ENCODE measurements at places on chromosomes 7 and 10.

- peak; percentile 85 for DNase-seq
Observed at GRCh38 chr10:71212318-71213126, at the start of gene UNC5B. TSS of gene UNC5B (plus strand) at chr10:71212570. CDS start at chr10:71212986, 416 bp downstream.

GRCh38 chr7:42110333-42110732, 126.7 kb downstream of the GLI3 start:
- no peak for DNase-seq

DNA sequence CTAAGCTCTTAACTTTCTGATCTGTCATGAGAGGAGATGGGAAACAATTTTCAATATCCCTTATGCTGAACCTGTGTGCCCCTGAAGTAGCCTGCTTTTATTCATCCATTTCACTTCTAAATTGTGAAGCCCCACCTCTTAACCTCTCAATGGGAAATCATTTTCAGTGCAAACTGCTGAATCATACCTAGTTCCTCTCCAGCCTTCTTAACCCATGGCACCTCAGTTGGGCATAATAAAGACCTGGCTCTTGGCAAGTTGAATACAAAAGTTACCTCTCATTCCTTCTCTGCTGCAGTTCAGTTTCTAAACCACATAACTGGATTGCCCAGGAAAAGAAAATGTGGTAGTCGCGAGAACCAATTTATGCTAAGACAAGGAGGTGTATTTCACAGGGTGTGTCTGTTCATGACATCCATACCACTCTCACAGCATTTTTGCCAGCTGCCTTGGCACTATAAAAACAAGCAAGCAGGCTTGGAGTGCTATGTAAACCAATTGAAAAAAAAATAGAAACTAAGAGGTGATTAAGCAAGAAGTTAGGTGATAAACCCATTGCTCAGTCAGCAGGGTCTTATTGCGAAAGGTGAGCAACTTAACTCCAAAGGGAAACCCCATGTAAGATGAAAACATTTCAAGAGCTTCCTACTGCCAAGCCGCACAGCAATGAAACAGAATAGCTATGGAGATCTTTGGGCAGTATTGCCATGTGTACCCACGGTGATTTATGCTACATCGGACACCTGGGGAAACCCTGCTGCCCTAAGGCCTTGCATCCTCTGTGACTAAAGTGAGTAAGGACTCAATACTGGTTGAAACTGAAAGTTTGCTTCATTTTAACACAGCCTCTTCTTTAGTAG, 57.0 kb upstream of the DKK1 start:
- peak; percentile 62 for DNase-seq

GRCh38 chr10:47458466-47459154, 25.3 kb downstream of the ANXA8 start:
- DNase-seq, result no peak

- DNase-seq, result no peak
Observed at GRCh38 chr10:99906470-99906869, 103.3 kb downstream of the DNMBP start.

- peak; percentile 89 for DNase-seq
Observed at GRCh38 chr10:124388823-124389612, 29.7 kb downstream of the OAT start.

- peak; percentile 87 for DNase-seq
Observed at GRCh38 chr7:5296611-5297226, 14.0 kb downstream of the SLC29A4 start.

GRCh38 chr10:58972576-58973234, 203.7 kb upstream of the PHYHIPL start:
- DNase-seq, result no peak

- peak; percentile 5 for DNase-seq
Observed at GRCh38 chr10:103395754-103396066, 565 bp downstream of the ATP5MK start.

GRCh38 chr7:26789481-26790184, 74.8 kb downstream of the SKAP2 start:
- DNase-seq, result no peak

GRCh38 chr7:140310337-140311002, 87.9 kb downstream of the SLC37A3 start:
- DNase-seq, result no peak

DNA sequence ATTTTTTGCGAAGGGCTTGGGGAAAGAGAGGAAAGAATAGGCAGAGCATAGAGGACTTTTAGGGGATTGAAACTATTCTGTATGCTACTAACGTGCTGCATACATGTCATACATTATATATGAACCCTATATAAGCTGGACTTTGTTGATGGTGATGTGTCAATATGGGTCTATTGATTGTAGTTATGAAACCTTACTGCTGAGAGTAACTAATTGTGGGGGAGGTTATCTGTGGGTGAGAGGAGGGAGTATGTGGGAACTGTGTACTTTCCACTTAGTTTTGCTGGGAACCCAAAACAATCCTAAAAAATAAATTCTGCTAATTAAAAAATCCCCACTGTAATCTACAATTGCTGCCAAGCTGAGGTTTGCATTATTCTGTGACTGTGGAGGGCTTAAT, 15.3 kb upstream of the CYP2C19 start:
- DNase-seq, result no peak

DNA sequence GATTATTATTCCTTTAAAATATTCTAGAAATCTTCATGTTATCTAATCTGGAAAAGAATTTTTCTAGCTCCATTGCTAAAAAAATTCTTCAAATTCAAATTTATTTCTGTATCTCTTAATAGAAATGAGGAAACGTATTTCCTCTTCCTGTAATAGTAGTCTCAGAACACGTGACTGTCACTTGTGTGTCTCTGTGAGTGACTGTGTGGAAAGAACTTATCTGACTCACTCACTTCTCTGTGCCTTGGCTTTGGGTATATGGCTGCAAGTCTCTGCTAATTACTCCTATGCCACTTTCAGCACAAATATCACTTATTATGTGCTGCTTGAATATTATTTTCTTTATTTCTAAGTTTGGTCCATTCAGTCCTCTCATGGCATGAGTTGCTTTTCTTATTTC, 132.7 kb downstream of the CNTNAP2 start:
- no peak for DNase-seq

- DNase-seq, result no peak
Observed at GRCh38 chr7:133777701-133778100, 349.4 kb upstream of the LRGUK start.

DNA sequence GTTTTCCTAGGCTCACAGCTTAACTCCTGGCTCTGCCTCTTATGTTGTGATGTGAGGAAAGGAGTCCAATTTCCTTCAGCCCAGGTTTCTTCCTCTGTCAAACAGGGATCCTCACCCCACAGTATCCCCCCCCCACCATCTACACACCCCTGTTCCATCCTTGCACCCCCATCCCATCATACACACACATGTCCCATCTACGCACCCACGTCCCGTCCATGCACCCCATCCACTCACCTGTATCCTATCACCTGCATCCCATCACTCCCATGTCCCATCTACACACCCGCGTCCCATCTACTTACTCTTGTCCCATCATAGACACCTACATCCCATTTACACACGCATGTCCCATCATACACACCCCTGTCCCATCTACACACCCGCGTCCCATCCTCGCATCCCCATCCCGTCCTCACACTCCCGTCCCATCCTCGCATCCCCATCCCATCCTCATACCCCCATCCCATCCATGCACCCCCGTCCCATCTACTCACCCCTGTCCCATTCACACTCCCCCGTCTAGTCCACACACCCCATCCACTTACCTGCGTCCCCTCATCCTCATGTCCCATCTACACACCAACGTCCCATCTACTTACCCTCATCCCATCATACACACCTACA, 117.3 kb downstream of the TRRAP start:
- DNase-seq, result no peak

DNA sequence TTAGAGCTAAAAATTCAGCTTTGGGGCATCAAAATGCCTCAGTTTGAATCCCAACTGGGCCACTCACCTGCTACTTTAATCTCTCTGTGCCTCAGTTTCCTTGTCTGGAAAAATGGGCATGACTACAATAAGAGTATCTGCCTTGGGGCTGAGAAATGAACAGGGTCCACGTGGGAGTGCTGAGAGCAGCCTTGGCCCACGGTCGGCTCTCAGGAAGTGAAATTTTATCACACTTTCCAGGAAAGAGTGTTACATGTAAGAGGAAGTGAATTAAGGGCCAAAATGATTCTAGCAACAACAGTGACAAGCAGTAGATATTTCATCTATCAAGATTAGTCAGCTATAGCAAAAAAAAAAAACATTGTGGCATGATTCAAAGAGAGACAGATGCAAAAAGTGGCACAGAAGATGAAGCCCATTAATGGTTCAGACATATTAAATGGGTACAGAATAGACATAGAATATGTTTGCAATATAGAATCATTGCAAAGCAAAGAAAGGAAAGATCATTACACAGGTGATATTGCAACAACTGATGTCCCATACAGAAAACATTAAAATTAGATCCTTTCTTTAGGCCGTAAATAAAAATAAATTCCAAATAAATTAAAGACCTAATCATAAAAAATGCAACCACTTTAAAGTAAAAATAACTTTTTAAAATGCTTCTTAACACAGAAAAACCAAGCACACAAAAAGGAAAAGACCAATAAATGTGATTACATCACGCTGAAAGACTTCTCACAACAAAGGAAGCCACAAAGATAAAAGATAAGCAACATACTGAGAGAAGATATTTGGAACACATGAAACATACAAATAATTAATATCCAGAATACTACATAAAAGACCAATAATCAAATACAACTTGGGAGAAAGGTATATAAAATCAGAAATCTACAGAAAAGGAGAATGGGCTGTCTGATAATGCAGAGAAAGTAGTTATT, 4.3 kb downstream of the TMEM273 start:
- no peak for DNase-seq

DNA sequence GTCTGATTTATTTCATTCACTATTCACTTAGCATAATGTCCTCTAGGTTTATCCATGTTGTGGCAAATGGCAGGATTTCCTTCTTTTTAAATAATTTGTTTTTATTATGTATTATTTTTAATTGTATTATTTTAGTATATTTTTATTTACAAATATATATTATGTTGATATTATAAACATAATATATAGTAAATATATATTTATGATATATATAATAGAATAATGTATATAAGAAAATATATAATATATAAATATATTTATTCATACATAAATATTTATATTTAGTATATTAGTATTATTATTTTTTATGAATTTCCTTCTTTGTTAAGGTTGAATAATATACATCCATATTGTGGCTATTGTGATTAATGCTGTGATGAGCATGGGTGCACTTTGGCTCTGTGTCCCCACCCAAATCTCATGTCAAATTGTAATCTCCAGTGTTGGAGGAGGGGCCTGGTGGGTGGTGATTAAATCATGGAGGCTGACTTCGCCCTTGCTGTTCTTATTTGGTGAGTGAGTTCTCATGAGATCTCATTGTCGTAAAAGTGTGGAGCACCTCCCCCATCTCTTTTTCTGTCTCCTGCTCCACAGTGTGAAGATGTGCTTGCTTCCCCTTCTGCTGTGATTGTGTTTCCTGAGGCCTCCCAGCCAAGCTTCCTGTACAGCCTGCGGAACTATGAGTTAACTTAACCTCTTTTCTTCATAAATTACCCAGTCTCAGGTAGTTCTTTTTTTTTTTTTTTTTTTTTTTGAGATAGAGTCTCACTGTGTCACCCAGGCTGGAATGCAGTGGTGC, 52.3 kb upstream of the CYP2C18 start:
- no peak for DNase-seq

DNA sequence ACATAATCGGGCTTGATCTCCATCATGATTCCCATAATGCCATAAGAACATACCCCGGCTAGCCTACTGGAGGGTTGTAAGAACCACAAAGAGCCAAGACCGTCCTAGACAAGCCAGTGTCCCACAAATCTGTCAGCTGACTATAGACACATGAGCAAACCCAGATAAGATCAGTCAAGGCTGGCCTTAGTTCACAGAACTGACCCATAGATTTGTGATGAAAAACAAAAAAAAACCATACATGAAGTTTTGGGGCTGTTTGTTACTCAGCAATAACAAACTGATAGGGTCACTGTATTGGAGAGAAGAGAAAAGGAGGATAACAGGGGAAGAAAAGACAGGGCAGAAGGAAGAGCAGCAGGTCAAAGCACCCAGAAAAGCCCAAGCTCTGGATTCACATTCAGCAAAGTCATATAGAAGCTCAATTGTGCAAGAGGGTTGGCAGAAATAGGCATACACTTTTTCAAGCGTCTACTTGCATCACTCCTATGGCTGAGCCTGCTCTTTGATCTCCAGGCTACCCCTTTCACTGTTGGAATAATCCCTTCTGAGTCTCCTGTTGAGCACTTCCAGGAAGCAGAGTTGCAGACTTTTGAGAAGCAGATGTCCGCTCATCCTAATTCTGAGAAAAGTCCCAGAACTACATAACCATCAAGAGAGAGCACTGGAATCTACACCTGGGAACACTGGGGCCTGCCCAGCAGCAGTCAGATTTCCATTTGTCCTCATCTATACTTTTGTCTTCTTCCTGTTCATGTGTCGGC, 122.0 kb upstream of the HABP2 start:
- no peak for DNase-seq

GRCh38 chr7:69708857-69709256, 110.6 kb downstream of the AUTS2 start:
- DNase-seq, result peak; percentile 65

DNA sequence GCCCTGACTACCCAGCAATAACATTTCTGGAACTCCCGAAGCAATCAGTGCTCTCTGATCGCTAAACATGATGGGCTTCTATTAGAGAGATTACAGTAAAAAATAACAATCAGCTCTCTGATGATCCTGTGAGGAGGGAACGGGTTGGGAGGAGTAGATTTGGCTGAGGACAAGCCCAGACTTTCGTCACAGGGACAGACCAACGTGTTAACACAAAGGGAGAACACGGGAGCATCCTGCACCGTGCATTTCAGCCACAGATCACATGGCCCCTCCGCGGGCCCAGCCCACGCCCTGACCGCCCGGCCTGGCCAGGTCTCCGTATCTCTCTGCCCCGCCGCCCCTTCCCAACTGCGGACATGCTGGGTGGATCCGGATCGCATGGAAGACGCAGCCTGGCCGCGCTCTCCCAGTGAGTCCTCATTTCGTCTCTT, 95.0 kb upstream of the AGBL3 start:
- DNase-seq, result no peak

DNA sequence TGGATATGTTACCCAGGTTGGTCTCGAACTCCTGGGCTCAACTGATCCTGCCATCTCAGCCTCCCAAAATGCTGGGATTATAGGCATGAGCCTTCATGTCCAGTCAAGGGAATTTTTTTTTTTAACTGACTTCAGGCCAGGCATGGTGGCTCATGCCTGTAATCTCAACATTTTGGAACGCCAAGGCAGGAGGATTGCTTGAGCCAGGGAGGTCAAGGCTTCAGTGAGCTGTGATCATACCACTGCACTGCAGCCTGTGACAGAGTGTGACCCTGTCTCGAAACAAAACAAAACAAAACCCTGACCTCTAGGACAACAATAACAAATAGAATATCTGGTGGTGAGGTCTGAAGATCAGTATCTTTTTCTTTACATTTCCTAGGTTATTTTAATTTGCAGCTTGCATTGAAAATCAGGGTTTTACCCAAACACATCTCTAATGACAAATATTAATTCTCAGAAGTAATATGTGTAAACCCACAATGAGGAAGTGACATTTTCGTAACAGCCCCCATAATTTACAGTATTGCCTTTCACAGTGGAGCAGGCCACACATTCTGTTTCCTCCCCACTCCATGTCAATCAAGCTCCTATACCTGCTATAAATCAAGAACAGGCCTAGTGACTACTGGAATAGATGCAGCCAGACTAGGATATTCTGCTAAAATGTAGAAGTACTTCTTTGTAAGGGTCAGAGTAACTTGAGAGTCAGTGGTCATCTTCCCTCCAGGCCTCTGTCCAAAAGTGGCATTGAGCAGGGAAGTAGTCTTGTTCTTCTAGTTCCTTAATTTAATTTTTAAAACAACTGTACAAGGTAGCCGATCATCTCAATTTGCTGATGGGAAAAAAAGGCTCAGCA, 43.3 kb upstream of the ECHDC3 start:
- no peak for DNase-seq

Data from RPMI8226 (cell line).